ENCODE measurements at places on chromosomes 12 and 14.

GRCh38 chr14:54758041-54758440 is 144.6 kb downstream of the GCH1 start:
- no peak for DNase-seq

DNA sequence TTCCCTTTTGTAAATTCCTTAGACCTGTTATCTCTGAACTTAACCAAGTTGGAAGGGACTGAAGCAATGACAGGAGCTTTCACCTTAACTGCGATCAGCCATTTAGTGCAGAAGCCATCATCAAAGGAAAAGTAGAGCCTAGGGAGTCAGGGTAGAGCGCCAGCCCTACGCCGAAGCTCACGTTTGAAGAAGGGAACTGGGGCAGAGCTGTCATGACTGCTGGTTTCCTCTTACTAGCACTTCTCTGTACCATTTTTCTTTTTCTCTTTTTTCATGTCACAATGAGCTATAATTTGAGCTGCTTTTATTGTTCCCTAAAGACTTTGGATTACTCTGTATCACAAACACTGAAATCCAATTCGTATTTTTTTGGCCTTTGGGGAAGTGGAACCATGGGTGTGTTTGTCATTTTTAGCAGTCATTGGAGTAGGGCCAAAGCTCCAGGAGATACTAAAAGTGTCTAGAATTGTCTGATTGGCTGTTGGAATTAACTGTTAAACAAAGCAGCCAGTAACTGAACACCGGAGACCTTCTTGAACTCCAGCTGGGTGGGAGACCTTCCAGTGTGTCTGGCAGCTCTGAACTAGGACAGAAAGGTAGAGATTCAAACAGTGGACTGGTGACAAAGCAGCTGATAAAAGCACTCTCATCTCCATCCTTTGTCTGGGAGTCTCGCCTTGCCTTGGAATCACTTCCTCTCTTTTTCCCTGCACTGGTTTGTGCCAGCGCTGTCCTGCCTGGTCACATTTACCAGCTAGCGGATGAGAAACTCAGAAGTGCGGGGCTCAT is 9.1 kb downstream of the MTRFR start:
- no peak for DNase-seq

DNA sequence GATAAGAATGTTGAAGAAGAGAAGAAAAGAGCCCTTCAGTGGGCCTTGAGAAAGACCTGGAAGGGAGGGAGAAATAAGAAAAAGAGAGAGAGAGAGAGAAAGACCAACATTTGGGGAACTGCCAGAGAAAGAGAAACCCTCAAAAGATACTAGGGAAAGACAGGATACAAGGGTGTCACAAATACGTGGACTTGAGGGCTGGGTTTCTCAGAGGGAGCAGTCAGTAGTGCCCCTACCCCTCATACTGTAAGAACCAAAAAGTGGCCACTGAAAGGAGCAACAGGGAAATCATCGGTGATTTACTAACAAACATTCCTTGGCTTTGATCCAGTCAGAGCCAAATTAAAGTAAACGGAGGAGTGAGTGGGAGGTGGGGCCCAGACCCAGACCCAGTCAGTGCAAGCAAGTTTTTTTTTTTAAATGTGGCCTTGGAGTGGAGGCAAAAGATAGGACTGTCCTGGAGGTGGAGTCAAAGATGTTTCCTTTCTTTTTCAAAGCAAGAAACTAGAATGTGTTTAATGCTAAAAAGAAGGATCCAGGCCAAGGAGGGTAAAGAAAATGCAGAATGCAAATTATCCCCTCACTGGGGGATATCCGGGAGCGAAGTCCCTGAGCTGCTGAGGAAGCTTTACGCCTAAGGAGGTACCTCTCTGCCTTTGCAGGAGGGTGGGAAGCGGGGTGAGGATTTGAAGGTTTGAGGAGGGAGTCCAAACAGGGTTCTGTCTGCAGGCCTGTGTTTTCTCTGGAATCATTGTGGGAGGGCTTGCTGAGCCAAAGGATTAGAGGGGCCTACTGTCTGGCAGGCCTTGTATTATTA is 143.5 kb upstream of the AMIGO2 start:
- no peak for DNase-seq

DNA sequence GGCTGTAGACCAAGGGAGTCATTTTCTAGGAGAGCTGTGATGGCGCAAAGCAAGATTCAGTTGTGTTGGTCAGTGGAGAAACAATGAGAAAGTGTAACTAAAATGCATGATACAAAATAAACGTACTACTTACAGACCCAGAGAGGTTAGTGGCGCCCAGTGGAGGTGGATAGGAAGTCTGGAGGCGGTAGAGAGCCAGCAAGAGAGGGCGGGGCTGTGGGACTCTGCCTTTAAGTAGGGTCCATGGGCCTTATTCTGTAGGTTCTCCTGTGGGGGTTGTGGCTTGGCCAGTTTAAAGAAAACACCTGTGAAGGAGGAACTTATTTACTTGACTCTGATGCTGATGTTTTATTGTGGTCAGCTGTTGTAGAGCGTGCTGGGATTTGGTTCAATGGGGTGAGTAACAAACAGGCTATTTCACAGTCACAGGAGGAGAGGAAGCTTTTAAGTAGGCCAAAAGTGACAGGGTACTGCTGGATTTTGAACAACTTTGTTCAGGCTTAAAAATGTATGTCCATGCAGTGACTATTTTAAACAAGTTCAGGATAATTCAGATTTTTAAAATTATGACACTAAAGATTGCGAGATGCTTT is 1097.7 kb downstream of the TMTC2 start:
- DNase-seq: no peak

DNA sequence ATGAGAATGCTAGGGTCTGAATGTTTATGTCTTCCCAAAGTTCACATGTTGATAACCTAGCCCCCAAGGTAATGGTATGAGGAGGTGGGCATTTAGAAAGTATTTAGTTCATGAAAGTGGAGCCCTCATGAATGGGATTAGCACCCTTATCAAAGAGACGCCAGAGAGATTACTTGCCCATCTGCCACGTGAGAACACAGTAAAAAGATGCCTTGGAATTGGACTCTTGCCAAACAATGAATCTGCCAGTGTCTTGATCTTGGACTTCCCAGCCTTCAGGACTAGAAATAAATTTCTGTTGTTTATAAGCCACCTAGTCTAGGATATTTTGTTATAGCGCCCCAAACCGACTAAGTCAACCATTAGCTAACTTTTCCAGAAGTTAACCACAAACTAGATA is 92.0 kb upstream of the SLC38A4 start:
- no peak for DNase-seq

DNA sequence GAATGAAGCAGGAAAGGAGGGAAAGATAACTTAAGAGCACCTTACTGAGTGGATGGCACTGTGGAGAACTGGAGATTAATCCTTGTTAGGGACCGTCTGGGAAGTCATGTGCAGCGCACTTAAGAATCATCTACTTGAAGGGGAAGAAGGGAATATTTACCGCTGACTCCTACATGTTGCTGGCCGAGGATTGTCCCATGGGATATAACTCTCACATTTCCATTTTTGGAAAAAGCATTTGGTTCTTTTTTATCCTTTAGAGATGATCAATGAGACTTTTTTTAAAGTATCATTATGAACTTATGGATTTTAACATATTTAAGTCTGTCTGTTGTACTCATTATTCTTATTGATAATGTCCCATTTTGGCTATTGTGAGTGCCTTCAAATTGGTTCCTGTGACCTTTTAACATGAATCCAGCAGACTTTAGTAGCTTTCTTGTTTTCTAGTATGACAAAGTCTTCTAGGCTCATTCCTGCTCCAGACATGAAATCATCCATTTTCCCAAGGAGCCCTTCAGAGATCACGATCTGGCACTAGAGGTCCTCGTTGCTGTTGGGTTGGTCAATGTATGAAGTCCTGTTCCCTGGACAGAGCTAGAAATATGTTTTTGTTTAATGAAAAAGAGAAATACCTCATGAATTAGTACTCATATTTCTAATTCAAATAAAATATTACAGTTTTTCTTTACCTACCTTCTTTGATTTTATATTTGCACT is 20.2 kb upstream of the FAM234B start:
- no peak for DNase-seq

- no peak for DNase-seq
Observed at GRCh38 chr12:13152281-13152680, 44.2 kb upstream of the EMP1 start.

DNA sequence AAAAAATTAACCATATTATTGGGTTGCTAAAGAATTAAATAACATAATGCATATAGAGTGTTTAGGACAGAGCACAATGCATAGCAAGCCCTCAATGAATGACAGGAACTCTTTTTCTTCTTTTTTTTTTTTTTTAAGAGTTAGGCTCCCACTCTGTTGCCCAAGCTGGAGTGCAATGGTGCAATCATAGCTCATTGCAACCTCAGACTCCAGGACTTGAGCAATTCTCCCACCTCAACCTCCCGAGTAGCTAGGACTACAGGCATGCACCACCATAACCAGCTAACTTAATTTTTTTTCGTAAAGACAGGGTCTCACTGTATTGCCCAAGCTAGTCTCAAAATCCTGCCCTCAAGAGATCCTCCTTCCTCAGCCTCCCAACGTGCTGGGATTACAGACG is 20.5 kb upstream of the MTERF2 start:
- DNase-seq: no peak

- DNase-seq: no peak
Observed at GRCh38 chr12:132486576-132486975, 3.4 kb upstream of the FBRSL1 start.

DNA sequence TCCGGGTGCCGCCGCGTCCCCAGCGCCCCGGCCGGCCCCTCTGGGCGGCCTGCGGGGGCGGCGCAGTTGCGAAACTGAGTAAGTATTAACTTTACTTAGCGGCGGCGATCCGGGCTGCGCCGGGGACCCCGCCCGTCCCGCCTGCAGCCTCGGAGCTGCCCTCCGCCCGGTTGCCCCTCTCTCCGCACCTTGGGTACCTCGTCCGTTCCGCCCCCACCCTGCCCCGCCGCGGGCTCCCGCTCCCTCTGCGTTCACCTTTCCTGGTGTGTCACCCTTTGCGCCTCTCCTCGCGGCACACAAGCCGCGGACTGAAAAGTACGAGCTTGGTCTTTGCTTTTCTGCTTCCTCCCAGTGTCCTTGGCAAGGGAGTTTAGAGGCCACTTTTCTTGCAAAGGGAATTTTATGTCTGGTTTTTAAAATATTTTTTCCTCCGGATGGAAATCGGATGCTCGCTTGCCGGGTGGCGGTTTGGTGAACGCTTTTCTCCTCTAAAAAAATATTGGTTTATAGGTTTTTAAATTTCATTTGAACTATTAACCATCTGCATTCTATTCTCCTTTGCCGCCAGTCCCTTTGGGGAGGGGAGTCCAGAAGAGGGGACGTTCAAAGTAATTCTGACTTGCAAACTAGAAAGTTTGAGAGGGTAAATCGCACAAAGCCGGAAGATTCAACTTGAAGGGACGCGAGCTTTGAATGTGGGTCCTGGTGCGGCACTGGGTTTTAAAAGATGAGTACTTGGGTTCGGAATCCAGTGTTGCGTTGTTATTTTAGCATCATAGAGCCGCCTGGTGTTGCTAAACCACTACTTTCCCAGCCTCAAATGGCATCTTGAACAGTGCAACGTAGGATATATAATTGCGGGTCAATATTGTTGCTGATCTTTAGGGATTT is 834 bp downstream of the RASSF8 start:
- no peak for DNase-seq

- DNase-seq: no peak
Observed at GRCh38 chr12:95802482-95803270, 12.1 kb upstream of the NTN4 start.

DNA sequence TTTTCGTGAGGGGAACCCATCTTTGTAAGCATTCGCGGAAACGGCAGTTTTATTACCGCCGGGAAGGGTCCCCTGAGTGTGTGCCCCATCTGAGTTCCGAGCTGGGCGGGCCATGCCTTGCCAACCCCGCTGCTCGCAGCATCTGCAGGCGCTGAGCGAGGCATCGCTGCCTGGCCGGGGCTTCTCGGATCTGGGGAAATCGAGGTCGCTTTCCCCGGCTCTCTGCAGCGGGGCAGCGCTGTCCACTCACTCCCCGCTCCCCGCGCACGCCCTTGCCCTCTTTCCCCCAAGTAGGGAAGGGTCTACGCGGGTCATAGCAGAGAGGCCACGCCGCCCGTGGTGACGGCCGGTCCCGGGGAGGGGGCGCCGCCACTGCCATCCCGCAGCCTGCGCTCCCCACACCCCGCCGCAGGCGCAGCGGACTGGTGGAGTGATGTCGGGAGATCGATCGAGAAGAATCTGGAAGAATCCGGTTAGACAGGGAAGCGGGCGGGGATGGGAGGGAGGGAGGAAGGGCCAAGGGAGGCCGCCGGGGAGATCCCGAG is 507 bp upstream of the FKBP4 start:
- no peak for DNase-seq

DNA sequence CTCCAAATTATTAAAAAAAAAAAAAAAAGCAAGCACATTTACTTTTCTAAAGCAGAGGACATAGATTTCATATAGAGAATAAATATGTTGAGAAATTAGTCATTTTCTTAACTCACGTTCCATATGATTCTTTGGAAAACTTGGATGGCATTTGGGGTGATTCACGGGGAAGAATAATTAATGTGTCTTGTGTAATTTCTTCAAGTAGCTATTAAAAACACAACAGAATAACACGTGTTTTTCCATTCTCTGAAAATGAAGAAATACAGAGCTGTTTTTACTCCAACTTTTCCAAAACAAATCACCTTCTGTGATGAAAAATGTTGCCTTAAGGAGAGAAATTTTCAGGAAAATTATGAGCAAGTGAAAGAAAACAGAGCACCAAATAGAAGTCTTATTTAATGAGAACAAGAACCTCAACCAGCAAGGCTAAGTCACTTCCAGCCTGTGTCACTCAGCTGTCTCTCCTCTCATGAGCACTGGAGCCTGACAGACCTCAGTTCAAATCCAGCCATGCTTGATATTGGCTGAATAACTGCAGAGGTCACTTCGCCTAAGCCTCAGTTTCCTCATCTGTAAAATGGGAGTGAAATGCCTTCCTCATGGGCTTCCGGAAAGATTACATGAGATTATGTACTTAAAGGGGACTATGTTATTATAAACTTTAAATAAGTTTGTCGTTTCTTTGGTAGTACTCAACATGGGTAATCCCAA is 42.8 kb upstream of the NUAK1 start:
- no peak for DNase-seq

- no peak for DNase-seq
Observed at GRCh38 chr12:50545786-50546185, 41.0 kb downstream of the DIP2B start.

DNA sequence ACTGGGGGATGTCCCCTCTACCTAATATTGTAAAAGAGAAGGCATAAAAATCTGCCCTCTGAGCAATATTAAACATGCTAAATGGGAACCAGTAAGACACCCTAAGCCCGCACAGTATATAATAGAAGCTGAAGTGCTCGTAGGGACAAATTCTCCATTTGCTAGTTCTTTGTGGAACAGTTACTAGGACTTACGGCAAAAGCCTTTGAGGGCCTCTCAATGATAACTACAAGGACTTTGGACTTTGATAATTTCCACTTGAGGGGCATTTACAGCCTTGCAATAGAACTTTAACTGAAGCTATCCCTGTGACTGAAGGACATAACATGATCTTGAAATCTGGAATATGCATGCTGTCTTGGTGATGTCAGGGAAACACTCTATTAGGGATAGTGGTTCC is 111.5 kb upstream of the IFNG-AS1 start:
- DNase-seq: no peak

Measured in NK-92 treated with Interleukin-12 subunit alpha and Interleukin-12 subunit beta, amount 100 ng/mL, for 24 hours (cell line).